ENCODE measurements at places on chromosomes 12 and 14.
A peak's percentile ranks its signal among the peaks of the same experiment; 100 is the strongest.

GRCh38 chr14:74921987-74922751 lies 891 bp downstream of the RPS6KL1 start:
- DNase-seq, result no peak

- DNase-seq, result peak; percentile 46
These were observed 621 bp upstream of the ANAPC7 start for GRCh38 chr12:110403976-110404682.

- no peak for DNase-seq
These were observed 171.6 kb downstream of the APAF1 start for GRCh38 chr12:98816720-98817119.

GRCh38 chr12:57620936-57621496 lies 9.8 kb downstream of the ARHGEF25 start:
- no peak for DNase-seq

DNA sequence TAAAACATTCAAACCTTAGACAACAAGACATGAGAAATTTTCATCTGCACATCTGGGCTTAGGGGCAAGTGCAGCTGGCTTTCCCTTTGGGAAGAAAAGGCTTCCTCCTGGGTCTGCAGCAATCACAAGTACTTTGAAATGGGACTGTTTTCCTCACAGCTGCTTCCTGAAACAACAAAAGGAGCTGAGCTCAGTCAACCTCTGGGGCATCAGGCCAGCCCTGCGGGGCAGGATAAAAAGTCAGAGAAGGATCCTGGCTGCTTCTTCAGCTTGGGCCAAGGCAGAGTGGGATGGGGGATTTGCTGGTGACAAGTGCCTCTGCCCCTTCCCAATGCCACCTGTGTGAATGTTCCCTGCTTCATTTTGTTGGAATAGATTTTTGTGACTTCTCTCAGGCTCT lies 16.2 kb upstream of the SDR39U1 start:
- DNase-seq, result no peak

- no peak for DNase-seq
These were observed 26.8 kb upstream of the ADAMTS20 start for GRCh38 chr12:43578782-43579181.
